Thoracic aorta (tissue), 2 donors: ENCODE measurements at places on chromosomes 2 and 18.

- peaks cover 3% of the 10 kb centered on the region for H3K4me1 ChIP-seq
- H3K36me3 ChIP-seq: no peaks in the 10 kb centered on the region
- DNase-seq: no peak
- H3K27me3 ChIP-seq: no peaks in the 10 kb centered on the region
- H3K27ac ChIP-seq: no peak overlapping the region
These were observed 36.8 kb upstream of the ATP8B1 start for GRCh38 chr18:57839942-57840381.

- H3K27me3 ChIP-seq: no peaks in the 10 kb centered on the region
- H3K27ac ChIP-seq: no peak overlapping the region
- H3K4me3 ChIP-seq: no peak overlapping the region
- no peaks in the 10 kb centered on the region for H3K36me3 ChIP-seq
- H3K4me1 ChIP-seq: peaks cover 18% of the 10 kb centered on the region
These were observed 195.3 kb upstream of the HS6ST1 start for GRCh38 chr2:128513961-128514283.

DNA sequence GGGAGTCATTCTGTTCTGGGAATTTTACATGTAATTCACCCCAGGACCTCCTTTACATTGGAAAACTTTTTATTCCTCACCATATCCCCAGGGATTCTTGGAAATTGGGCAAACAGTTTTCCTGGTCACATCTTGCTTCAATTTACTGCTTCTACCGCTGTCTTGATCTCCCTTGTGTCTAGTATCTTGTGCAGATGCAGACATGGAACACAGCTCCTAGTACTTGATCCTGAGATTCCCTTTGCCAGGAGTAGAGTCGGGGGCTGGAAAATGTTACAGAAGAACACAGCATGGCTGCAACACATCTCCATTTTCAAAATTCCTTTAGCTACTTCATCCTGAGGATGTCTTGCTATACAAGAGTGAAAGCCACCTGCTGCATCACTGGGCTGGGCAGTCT lies 472.8 kb downstream of the PLCL1 start:
- no peak overlapping the region for H3K27ac ChIP-seq
- no peak for DNase-seq
- no peaks in the 10 kb centered on the region for H3K4me1 ChIP-seq
- H3K4me3 ChIP-seq: no peak overlapping the region
- H3K27me3 ChIP-seq: no peaks in the 10 kb centered on the region

DNA sequence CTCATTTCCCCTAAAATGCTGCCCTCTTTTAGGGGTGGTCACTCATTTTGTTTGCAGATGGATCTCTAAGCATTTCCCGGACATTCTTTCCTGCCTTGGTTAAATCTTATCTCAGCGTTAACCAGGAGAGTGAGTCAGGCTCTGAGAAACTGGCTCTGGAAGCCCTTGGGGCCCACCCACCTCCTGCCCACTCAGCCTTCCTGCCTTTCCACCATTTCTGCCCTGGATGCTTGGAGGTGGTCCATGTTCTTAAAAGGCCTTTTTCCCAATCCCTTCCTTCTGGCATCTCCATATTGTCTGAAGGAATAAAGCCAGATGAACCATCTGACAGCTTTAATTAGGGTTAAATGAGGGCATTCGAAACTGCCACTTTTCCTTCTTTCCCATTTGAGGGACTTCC lies 9.5 kb downstream of the HK2 start:
- DNase-seq: no peak
- peak overlapping the region; percentile 46 for H3K4me3 ChIP-seq
- H3K27me3 ChIP-seq: no peaks in the 10 kb centered on the region
- H3K36me3 ChIP-seq: no peaks in the 10 kb centered on the region
- H3K27ac ChIP-seq: peak overlapping the region; percentile 82

DNA sequence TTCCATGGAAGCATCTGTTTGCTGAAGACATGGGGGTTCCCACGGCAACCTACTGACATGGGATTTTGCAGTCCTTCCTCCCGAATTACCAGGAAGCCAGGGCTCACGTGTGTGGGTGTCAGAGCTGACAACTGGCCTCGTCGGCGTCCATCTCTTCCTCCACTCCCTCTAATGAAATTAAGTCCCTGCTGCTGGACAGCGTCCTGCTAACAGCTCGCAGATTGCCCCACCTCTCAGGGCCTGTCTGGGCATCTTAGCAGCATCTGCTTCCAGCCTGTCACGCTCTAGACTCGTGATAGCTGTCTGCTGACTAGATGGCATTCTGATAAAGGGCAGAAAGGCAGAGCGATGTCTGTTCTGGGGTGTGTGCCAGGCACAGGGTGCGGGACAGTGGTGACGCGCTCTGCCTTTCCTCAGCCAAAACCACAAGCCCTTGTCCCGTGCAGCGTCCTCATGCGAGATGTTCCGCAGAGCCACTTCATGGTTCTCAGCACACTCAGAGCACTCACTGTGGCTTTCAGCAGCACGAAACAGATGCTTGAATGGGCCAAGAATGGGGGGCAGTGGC lies 161.1 kb downstream of the ARL4C start:
- no peak overlapping the region for H3K27ac ChIP-seq
- H3K4me1 ChIP-seq: no peaks in the 10 kb centered on the region
- H3K36me3 ChIP-seq: no peaks in the 10 kb centered on the region
- no peaks in the 10 kb centered on the region for H3K27me3 ChIP-seq
- no peak overlapping the region for H3K4me3 ChIP-seq

- peaks cover 7% of the 10 kb centered on the region for H3K4me1 ChIP-seq
- DNase-seq: no peak
These were observed 32.2 kb downstream of the IKZF2 start for GRCh38 chr2:213119061-213119809.

DNA sequence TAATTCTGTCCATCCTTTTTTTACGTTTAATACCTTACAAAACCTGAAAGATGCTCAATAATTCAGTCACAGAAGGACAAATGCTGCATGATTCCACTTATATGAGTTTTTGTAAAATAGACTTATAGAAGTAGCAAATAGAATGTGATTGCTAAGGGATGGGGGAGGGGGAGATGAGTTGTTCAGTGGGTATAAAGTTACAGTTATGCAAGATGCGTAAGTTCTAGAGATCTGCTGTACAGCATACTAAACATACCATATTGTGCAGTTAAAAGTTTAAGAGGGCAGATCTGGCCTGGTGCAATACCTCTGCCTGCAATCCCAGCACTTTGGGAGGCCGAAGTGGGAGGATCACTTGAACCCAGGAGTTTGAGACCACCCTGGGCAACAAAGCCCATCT lies 78.8 kb downstream of the TET3 start:
- H3K27ac ChIP-seq: no peak overlapping the region
- H3K4me1 ChIP-seq: peaks cover 8% of the 10 kb centered on the region
- DNase-seq: no peak
- H3K27me3 ChIP-seq: no peaks in the 10 kb centered on the region

DNA sequence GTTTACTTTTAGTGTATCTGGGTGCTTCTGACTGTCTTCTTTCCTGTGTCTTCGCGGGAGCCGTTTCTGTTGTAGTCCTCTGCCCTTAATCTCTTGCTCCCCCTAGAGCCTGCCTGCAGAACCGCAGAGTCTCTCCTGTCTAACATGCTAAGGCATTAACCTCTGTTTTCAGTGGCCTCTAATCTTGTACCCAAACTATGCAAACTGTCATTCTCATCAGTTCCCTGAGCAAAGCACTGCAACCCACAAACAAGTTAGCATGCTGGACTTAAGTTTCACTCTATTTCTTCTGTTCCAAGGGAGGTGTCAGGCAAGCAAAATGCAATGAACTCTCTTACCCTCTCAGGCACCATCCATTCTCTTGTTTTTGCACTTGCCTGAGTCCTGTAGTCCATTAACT lies 138.4 kb downstream of the OTX1 start:
- no peak overlapping the region for H3K27ac ChIP-seq
- DNase-seq: no peak
- no peak overlapping the region for H3K4me3 ChIP-seq
- H3K36me3 ChIP-seq: no peaks in the 10 kb centered on the region
- no peaks in the 10 kb centered on the region for H3K27me3 ChIP-seq

- H3K36me3 ChIP-seq: no peaks in the 10 kb centered on the region
- DNase-seq: no peak
- H3K4me3 ChIP-seq: no peak overlapping the region
These were observed 274.4 kb downstream of the ERBB4 start for GRCh38 chr2:212264187-212264586.

DNA sequence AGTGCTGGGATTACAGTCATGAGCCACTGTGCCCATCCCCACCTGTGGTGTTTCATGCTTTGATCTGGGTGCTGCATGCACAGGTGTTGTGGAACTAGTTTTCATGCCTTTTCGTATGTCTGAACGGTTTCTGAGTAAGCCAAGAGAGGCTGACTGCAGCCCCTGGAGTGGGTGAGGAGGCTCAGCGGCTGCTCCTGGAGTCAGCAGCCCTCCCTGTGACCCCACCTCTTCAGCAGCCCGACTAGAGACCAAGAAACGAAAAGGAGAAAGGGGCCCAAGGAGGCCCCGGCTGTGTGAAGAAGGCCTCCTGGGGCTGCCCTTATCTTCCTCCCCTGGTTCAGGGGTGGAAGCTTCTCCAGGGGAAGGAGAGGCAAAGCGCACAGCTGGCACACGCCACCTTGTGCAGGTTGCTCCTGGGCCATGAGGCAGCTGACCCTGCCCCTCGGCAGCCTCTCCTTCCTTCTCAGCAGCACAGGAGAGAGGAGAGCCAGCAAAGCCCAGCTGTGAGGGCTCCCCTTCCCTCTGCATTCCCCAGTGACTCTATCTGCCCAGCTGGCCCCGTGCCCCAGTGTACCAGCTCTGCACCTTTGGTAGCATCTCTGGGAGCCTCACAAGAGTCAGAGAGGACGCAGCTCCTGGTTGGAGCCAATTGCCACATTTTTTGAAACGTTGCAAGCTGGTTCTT lies 182.5 kb upstream of the HS6ST1 start:
- no peak overlapping the region for H3K27ac ChIP-seq
- no peaks in the 10 kb centered on the region for H3K27me3 ChIP-seq
- no peaks in the 10 kb centered on the region for H3K4me1 ChIP-seq
- no peaks in the 10 kb centered on the region for H3K36me3 ChIP-seq

DNA sequence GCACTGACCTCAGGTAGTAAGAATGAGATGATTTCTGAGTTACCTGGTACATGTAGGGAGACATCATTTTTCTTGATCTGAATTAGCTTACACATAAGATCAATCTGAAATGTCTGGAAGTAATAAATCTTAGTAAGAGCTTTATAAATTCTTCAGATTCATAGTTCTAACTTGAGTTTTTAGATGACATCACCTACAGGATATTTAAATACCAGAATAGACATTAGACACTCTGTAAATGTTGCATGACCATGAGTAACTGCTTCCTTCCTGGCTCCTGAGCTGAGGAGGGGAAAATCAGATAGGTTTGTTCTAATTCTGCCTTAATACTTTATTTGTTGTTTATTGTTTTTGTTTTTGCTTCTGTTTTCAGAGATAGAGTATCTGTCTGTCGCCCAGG lies 181.8 kb downstream of the PHLPP1 start:
- no peak overlapping the region for H3K4me3 ChIP-seq
- no peaks in the 10 kb centered on the region for H3K27me3 ChIP-seq
- H3K4me1 ChIP-seq: no peaks in the 10 kb centered on the region
- H3K27ac ChIP-seq: no peak overlapping the region
- H3K36me3 ChIP-seq: no peaks in the 10 kb centered on the region
- DNase-seq: no peak

DNA sequence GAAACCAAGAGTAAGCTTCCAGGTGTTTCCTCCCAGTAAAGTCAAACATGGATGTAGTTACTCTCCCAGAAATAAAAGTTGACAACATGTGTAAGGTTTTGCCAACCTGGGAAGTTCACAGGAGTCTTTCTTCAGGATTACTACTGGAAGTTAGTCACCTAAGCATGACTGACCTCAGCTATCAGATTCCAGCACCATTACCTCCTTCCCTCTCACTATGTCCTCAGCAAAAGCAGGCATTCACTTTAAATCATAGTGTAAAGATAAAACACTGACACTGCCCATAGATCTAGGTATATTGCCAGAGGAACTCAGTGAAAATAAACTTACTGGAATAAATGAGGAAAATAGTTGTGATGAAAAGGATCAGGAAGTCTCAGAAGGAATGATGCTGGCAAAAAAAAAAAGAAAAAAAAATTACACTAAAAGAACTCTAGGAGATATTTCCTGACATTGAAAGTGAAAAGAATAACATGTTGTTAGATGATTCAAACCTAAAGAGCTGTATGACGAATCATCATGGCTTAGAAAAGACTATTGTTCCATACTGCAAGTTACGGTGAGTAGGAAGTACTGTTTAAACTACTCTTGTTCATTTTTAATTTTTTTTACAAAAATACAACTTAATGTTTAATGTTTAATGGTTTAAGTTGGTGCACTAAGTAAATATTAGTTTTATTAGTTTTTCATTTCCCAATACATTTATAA lies 484.5 kb upstream of the ZNF804A start:
- DNase-seq: no peak
- H3K4me3 ChIP-seq: no peak overlapping the region
- H3K27me3 ChIP-seq: no peaks in the 10 kb centered on the region
- no peaks in the 10 kb centered on the region for H3K4me1 ChIP-seq
- no peak overlapping the region for H3K27ac ChIP-seq

- DNase-seq: no peak
- no peaks in the 10 kb centered on the region for H3K27me3 ChIP-seq
- no peaks in the 10 kb centered on the region for H3K4me1 ChIP-seq
- H3K4me3 ChIP-seq: no peak overlapping the region
- H3K36me3 ChIP-seq: no peaks in the 10 kb centered on the region
These were observed 676.4 kb upstream of the HS6ST1 start for GRCh38 chr2:128995086-128995485.

GRCh38 chr2:27885234-27885633 lies 5.0 kb downstream of the RBKS start:
- DNase-seq: no peak
- no peak overlapping the region for H3K4me3 ChIP-seq
- H3K27me3 ChIP-seq: no peaks in the 10 kb centered on the region
- no peak overlapping the region for H3K27ac ChIP-seq
- H3K36me3 ChIP-seq: no peaks in the 10 kb centered on the region
- H3K4me1 ChIP-seq: peaks cover 14% of the 10 kb centered on the region

- no peak overlapping the region for H3K4me3 ChIP-seq
- H3K27ac ChIP-seq: no peak overlapping the region
- H3K4me1 ChIP-seq: no peaks in the 10 kb centered on the region
These were observed 16.3 kb upstream of the GTF2A1L start for GRCh38 chr2:48601349-48601748.

GRCh38 chr2:214699236-214699635 lies 110.2 kb downstream of the BARD1 start:
- no peak overlapping the region for H3K4me3 ChIP-seq
- H3K4me1 ChIP-seq: no peaks in the 10 kb centered on the region
- no peak for DNase-seq
- no peaks in the 10 kb centered on the region for H3K27me3 ChIP-seq

GRCh38 chr2:155368934-155369333 lies 670.4 kb downstream of the KCNJ3 start:
- H3K4me3 ChIP-seq: no peak overlapping the region
- DNase-seq: no peak
- H3K4me1 ChIP-seq: no peaks in the 10 kb centered on the region
- no peaks in the 10 kb centered on the region for H3K36me3 ChIP-seq
- H3K27ac ChIP-seq: no peak overlapping the region

DNA sequence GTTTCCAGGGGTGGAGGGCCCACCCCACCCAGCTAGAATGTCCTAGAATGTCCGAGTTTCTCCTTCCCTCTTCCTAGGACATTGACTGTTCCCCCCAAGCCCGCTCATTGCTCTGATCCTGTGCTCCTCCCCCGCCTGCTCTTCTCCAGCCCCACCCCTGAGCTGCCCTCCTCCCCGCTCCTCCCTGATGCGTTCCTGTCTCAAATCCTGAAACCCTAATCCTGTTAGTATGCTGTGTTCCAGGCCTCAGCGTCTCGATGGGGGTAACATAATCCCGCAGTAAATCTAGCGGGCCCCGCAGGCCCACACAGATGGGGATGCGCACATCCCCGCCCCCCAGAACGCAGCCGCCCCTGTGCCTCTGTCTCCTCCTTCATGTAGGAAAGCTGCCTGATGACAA lies 51.3 kb downstream of the NRP2 start:
- DNase-seq: no peak
- H3K27ac ChIP-seq: no peak overlapping the region
- no peak overlapping the region for H3K4me3 ChIP-seq
- peaks cover 23% of the 10 kb centered on the region for H3K4me1 ChIP-seq
- H3K27me3 ChIP-seq: no peaks in the 10 kb centered on the region
